ENCODE measurements at places on chromosomes 4 and X.

DNA sequence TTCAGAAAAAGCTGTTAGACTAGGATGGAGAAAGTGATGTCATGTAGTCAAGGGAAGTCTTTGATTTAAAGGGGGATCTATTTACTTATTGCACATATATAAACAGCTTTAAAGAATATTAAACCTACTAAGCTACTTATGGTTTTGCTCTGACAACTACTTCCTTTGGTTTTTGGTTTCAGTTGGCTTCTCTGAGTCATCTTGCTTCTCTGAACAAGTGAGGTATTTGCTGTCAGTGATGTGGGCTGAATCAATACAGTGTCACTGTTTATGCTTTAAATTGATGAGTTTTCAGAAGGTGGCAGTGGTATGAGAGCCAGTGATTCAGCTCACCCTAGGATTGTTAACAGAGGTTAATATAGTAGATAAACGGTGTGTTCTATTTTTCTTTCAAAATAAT is 75.1 kb downstream of the CEP44 start:
- no peak for DNase-seq

GRCh38 chrX:129823115-129823514 is 20.6 kb downstream of the ZDHHC9 start:
- DNase-seq = no peak

DNA sequence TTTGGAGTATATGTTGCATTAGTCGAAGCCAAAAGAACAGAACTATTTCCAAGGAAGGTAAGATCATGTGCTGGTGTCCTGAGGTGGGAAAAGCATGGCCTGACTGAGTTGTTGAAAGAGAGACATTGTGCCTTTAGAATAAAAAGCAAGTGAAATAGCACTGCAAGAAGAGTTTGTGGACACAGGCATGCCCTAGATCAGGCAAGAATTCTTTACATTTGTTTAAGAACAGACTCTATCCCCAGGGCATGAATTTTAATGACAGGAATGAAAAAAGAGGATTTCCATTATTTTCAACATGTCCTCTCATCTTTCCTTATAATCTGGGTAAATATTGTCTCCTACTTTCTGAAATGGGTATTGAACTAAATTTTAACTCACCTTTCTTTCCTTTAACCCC is 516.2 kb upstream of the GALNT7 start:
- no peak for DNase-seq

- no peak for DNase-seq
These were observed 40.0 kb upstream of the ARSJ start for GRCh38 chr4:114019276-114019968.

DNA sequence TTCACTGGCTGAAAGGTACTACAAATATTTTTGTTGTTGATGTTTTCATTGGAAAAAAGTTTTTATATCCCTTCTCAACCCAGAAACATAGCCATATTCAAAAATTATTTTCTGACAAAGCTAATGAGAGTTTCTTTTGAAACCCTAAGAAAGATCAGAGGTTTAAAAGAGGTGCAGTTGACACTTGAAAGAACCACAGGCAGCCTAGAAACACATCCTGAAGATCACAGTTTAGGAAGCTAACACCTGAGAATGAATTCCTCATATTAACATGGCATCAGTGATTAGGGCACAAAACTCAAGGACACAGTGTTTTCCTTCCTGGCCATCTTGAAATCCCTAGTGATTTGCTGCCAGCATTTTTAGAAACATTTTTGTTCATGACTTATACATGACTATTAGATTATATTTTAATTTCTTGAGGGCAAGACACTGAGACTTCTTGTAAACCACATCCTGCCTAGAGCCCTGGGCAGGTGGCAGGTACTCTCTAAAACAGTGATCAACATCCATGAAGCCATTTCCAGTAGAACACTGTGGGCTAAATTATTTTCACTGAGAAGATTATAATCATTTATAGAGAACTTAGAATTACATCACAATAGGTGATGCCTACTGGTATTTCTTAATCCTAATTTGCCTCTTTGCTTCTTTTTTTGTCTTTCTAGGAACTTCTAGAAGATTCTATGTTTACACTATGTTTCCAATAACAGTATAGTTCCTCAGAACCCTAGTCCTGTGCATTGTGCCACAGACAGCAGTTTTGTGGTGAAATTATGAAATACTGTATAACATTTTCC is 80.0 kb downstream of the ARSJ start:
- no peak for DNase-seq

- no peak for DNase-seq
These were observed 103.1 kb upstream of the PNPLA4 start for GRCh38 chrX:8030361-8030760.

- no peak for DNase-seq
These were observed 851 bp downstream of the SFRP2 start for GRCh38 chr4:153788051-153788412.

Data from esophagus squamous epithelium (tissue), 5 donors.